ENCODE measurements at places on chromosomes 13 and 19.

GRCh38 chr13:20064128-20064527 lies 96.7 kb downstream of the GJA3 start:
- DNase-seq = no peak

DNA sequence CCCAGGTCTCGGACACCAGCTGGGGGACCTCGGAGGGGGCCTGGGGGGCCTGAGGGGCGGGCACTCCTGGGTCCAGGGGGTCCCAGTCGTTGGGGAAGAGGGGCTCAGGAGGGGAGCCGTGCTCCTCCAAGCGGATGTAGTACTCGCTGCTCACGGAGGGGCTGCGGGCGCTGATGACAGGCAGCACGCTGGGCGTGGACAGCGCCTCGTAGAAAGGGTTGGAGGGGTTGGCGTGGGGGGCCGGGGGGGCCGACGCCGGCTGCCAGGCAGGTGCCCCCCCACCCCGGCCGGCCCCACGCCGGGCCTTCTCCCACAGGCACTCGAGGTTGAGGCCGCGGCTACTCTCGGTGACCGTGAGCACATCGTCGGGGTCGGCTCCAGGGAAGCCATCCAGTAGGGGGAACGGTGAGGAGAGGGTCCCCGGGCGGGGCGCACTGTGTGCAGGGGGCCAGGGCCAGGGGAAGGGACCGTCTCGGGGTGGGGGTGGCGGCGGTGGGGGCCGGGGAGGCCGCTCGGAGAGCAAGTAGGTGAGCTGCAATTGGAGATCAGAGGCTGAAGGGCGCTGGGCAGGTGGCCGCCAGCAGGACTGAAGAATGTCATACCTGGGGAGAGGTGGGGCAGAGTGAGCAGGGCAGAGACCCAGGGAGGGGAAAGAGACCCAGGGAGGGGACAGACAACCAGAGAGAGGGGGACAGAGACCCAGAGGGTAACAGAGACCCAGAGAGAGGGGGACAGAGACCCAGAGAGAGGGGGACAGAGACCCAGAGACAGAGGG lies 12.1 kb downstream of the LMTK3 start:
- DNase-seq = no peak

DNA sequence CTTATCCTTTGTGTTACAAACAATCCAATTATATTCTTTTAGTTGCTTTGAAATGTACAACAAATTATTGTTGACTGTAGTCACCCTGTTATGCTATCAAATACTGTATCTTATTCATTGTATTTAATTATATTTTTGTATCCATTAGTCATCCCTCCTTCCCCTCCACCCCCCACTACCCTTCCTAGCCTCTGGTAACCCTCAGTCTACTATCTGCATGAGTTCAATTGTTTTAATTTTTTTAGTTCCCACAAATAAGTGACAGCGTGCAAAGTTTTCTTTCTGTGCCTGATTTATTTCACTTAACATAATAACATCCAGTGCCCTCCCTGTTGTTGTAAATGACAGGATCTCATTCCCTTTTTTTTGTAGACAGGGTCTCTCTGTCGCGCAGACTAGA lies 4.5 kb downstream of the SAE1 start:
- no peak for DNase-seq

DNA sequence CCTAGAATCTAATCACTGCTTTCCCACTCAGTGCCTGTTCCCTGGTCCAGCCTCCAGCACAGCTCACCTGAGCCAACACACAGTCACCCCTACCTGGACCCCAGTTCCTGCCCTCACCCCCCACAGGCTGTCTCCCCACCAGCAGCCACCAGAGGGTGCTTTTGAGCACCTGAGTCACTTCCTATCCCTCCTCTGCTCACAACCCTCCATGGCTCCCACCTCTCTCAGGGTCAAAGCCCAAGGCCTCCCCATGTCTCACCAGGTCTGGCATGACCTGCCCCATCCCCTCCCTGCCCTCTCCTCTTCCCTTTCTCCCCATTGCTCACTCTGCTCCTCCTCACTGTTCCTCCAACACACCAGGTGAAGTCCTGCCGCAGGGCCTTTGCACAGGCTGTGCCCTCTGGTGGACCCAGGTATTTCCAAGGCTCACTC lies 7.1 kb upstream of the DPP9 start:
- no peak for DNase-seq

- DNase-seq = no peak
These were observed 135.2 kb downstream of the PCDH9 start for GRCh38 chr13:67094952-67095351.

DNA sequence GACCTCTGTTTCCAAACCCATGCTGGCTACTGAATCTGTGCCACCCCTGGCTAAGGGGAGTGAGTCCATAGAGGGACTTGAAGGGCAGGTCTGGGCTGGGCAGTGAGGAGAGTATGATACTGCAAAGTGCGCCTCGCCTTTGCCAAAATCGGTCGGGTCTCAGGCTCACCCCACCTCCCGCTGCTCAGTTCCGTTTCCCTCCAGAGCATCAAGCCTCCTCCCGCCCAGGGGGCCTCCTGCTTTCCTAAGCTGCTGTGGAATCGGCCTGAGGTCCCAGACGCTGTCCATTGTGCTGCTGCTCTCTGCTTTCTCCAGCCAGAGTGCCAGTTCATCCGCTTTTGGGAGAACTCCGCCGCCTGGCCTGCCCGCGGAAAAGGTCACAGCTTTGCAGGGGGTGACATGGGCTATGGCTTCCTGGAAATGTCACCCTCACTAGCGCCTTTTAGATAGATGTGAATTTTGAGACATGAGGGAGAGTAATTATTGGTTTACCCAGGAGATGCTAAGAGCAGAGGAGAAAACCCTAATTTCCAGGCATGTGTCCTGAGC lies 1418.4 kb downstream of the UQCRFS1 start:
- DNase-seq = peak; percentile 40

DNA sequence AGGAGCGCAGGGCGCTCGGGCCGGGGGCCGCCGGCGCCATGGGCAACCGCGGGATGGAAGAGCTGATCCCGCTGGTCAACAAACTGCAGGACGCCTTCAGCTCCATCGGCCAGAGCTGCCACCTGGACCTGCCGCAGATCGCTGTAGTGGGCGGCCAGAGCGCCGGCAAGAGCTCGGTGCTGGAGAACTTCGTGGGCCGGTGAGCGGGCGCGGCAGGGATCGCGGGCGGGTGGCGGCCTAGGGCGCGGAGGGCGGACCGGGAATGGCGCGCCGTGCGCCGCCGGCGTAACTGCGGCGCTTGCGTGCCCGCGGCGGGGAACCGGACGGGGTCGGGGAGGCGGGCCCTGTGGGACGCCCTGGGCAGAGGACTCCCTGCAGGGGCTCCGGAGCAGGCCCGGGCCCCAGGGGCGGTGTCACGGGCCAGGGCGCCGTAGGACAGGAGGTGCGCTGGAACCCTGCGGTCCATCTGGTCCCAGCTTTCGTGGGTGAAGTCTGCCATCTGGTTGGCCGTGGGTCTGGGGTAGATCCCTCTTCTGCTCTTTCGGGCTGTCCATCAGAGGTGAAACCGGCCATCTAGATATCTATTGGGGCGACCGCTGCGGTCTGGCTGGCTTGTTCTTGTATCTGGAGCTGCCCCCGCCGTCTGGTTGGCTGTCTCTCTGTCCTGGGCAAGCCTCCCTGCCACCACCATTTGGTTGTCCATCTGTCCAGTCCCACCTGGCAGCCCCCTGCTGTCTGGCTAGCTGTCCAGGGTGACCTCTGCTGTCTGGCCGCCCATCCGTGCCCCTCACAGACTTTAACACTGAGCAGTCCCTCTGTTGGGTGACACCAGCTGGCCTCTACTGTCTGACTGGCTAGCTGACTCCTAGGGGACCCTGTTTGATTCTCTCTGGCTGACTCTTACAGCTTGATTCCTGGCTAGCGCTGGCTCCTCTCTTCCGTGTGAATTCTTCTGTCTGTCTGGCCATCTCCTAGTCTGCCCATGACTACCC lies 622 bp downstream of the DNM2 start:
- peak; percentile 36 for DNase-seq

- DNase-seq = peak; percentile 56
These were observed 39.3 kb upstream of the GPR183 start for GRCh38 chr13:99346335-99347042.

DNA sequence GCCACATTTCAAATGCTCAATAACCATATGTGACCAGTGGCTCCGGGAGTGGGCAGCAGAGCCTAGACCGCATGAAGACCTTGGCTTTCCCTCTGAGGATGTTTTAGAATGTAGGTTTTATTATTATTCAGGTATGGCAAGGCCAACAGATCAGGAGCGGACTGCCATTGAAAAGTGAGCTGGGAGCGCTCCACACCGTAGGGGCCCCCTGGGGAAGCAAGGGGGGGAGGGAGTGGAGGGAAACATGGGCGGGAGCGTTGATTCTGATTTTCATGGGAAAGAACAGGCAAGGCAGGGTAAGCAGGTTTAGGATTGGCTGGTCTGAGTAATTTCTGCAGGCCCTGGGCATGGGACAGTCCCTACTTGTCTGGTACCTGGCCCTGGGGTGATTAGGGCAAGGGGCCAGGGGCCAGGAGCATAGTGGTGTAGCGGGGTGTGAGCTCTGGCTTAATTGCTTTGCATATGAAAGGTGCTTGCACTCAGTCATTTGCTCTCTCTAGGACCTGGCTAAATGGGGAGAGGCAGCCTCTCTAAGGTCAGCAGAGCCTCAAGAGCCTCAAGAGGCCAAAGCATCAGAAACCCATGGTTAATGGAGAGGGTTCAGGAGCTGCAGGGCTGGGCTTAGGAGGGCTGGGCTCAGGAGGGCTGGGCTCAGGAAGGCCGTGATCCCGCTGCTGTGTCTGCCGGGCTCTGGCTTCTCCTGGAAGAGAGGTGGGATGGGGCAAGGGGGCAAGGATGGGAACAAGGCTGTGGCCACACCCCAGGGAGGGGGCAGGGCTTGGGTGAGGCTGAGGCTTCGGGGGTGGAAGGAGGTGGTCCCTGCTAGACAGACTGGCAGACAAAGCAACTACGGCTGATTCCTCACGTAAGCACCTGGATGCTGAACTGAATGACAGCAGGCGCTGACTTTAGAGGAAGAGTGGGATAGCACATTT lies 82.0 kb upstream of the WASF3 start:
- no peak for DNase-seq

DNA sequence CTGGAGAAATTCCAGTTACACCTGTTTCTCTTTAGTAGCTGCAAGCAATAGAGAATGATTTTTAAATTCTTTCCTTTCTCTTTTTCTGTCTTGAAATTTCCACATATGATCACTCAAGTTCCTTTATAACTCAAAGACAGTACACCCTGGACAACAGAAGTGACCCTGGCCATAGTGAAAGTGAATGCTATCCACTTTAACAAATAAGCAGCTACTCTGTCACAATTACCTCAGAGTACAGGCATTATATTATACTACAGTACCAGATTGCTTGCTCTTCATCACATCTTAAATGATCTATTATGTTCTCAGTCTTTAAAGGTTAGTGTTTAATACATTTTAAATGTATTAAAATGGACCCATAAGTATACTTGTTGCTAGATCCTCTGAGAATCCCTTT lies 136.2 kb downstream of the KLF12 start:
- DNase-seq = no peak

GRCh38 chr13:35548790-35549189 lies 72.3 kb upstream of the MAB21L1 start:
- DNase-seq = no peak

GRCh38 chr19:50626011-50626410 lies 13.7 kb downstream of the SYT3 start:
- no peak for DNase-seq
